Spinal cord (tissue), 10 donors: ENCODE measurements at places on chromosomes 4 and X. TPM values are rescaled to one million over a fixed set of nuclear protein-coding genes. Genes with fewer than 3 reads are reported as not detected.

GRCh38 chr4:88728146-88728545 is 30.5 kb upstream of the NAP1L5 start:
- H3K4me1 ChIP-seq, result peaks cover 10% of the 10 kb centered on the region
- no peaks in the 10 kb centered on the region for H3K27me3 ChIP-seq
- H3K4me3 ChIP-seq, result no peak overlapping the region
- peak; percentile 28 for DNase-seq
- H3K27ac ChIP-seq, result peak overlapping the region; percentile 29
- peaks cover 16% of the 10 kb centered on the region for H3K36me3 ChIP-seq

DNA sequence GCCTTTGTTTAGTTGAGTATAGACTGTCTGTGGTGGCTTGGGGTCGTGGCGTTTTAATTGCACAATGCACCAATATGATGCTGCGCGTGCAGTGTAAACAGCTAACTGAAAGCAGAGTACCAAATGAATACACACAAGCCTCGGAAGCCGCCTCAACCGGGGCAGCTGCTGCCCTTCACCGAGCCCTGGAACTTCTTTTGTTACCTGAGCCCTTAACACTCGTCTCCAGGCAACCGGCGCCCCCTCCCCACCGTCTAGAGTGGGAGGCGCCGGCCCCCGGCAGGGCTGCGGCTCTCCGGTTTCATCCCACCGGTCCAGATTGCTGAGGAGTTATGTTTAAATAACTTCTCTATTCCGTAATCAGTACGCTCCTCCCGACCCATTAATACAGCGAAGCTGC is 173.2 kb upstream of the TBL1X start:
- no peak overlapping the region for H3K27ac ChIP-seq
- DNase-seq, result no peak
- H3K36me3 ChIP-seq, result no peaks in the 10 kb centered on the region
- peaks cover 12% of the 10 kb centered on the region for H3K4me1 ChIP-seq
- H3K4me3 ChIP-seq, result no peak overlapping the region

CXCL13 gene
- 0.17 TPM for total RNA-seq

HTRA3 gene
- total RNA-seq, result 23.4 TPM

GRCh38 chr4:82467471-82467870 is 37.1 kb downstream of the ENOPH1 start:
- no peaks in the 10 kb centered on the region for H3K27me3 ChIP-seq
- no peak overlapping the region for H3K27ac ChIP-seq
- no peaks in the 10 kb centered on the region for H3K4me1 ChIP-seq
- H3K4me3 ChIP-seq, result no peak overlapping the region
- no peak for DNase-seq

GRCh38 chr4:2688281-2688680 is 67.9 kb downstream of the TNIP2 start:
- H3K36me3 ChIP-seq, result peaks cover 62% of the 10 kb centered on the region
- no peaks in the 10 kb centered on the region for H3K27me3 ChIP-seq
- H3K4me1 ChIP-seq, result no peaks in the 10 kb centered on the region
- H3K4me3 ChIP-seq, result no peak overlapping the region
- no peak overlapping the region for H3K27ac ChIP-seq
